Activated T-helper 2 cell treated with anti-CD3 and anti-CD28 coated beads, Interferon-gamma antibody, Interleukin-2, Interleukin-4, amounts not matched to agents 10 μg/mL and 5 μg/mL and 100 μg/mL, durations not matched to agents 14 hours and 24 hours and 36 hours (primary cell): ENCODE measurements at places on chromosomes 1 and 21. TPM values are rescaled to one million over a fixed set of nuclear protein-coding genes. Genes with fewer than 3 reads are reported as not detected.

DNA sequence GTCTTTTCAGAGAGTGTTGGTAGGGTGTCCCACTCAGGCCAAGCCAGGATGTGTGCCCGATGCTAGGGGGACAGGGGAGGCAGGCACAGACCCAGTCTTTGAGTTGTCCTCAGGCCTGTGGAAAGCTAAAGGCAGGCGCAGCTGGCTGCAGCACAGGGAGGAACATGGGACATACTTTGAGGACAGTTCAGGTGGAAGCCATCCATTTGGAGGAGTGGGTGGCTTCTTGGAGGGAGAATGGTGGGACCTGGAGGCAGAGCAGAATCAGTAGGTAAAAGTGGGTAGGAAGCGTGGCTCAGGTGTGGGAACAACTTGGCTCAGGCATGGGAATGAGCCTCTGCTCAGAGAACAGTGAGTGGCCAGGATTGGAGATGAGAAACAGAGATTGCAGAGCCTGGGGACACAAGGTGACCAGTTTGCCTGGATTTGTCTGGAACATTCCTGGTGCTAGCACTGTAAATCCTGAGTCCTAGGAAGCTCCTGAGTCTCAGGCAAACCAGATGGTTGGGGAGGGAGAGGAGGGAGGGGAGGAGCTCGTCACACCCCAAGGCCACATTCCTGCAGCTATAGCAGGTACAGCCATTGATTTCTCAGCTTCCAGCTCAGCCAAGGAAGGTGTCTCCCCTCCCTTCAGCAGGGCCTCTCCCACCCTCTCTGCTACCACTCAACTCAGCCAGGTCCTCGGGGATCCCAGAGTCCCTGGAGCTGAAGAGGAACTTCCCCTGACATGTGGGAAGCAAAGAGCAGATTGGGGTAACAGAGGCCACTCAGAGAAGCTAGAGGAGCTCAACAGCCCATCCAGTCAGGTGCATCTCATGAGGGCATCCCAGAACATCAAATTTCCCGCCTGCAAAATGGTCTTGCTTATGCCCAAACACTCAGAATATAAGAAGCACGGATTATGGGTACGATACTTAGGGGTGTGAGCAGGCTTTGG lies 65.2 kb upstream of the TINAGL1 start:
- DNase-seq, result no peak

Gene LRRC7
- total RNA-seq, result not detected in 2 replicates

DNA sequence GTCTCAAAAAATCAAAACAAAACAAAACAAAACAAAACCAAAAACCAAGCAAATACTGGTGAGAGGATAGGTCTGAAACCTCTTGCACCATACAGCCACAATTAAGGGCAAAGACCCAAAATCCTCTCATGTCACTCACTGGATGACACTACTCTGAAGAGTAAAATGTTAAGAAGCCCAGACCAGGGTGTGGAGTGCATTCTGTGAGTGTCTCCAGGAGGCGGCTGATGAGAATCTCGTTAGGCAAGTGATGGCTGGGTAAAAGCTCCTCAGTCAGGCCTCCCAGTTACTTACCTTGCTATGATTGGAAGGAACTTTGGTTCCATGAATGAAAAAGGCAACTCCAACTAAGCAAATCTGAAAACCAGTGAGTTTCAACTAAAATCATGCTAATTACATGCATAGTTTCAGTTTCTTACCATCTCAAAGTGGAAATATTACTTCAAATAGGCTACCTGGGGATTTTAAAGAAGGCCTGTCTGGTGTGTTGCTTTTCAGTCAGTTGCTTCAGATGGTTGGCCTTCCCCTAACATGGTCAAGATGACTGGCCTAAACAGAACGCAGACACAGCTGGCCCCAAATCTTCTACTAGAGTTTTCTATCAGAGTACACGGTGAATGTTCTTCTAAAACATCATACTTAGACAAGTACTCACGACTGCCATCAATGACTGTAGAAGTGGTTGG lies 95.1 kb downstream of the KIAA0319L start:
- no peak for DNase-seq

Gene KCNH1
- total RNA-seq, result not detected in 2 replicates

GRCh38 chr1:114224196-114224907 lies 70.7 kb upstream of the SYT6 start:
- DNase-seq, result no peak

DNA sequence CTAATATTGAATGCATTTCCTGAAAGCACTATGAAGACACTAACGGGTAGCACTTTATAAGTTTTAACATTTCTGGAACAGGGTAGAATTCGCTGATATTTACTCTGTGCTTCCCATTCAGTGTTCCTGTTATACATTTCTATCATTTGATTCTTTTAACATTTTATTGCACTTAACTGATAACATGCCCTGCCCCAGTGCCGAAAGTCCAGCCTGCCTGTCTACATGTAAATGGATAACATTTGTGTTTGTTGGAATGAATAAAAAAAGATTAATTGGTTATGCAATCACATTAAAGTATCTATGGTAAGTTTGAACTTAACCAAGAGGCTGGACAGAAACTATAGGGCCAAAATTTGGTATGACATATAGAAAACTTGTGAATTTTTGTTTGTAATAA lies 790.5 kb upstream of the TPTE start:
- DNase-seq, result no peak

- DNase-seq, result no peak
Measured at GRCh38 chr1:58162952-58163550, 383.5 kb downstream of the OMA1 start.

- DNase-seq, result no peak
Measured at GRCh38 chr21:46172863-46173528, 11.3 kb downstream of the SPATC1L start.

Gene CR1L
- total RNA-seq, result not detected in 2 replicates

- no peak for DNase-seq
Measured at GRCh38 chr1:162299018-162299417, 77.6 kb downstream of the SPATA46 start.

GRCh38 chr1:88800382-88801051 lies 90.8 kb downstream of the GTF2B start:
- no peak for DNase-seq

Gene IER5
- 44.3 and 44.6 TPM in 2 replicates for total RNA-seq

GRCh38 chr21:43313939-43314405 lies 113.0 kb downstream of the SIK1 start:
- DNase-seq, result no peak

DNA sequence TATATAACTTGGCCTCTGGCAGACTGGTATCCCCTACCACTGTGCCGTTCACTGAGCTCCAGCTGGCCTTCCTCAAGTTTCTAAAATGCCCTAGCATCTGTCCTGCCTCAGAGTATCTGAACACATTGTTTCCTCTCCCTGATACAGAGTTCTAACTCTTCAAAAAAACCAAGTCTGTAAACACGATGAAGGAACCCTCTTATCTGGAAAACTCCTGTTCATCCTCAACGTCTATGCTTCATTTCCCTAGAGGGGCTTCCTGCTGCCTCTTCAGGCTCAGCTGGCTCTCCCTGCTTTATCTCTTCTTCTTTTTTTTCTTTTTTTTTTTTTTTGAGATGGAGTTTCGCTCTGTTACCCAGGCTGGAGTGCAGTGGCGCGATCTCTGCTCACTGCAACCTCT lies 5.6 kb downstream of the BSDC1 start:
- DNase-seq, result no peak
